Aortic smooth muscle cell (primary cell): ENCODE measurements at places on chromosomes 11 and 22. TPM values are rescaled to one million over a fixed set of nuclear protein-coding genes. Genes with fewer than 3 reads are reported as not detected.

The OR52I1 gene
- total RNA-seq, result not detected in 2 replicates

The PKDREJ gene
- under 0.01 and 0.06 TPM in 2 replicates for total RNA-seq

The ISX gene
- not detected in 2 replicates for total RNA-seq

The OR52A1 gene
- not detected in 2 replicates for total RNA-seq

The C22orf15 gene
- 2.1 and 3.5 TPM in 2 replicates for total RNA-seq

The SCUBE2 gene
- 1.5 and 5.5 TPM in 2 replicates for total RNA-seq

The TSSC4 gene
- total RNA-seq, result 42.6 and 55.1 TPM in 2 replicates

The PDE2A gene
- total RNA-seq, result 1.2 and 2.9 TPM in 2 replicates

The TMEM45B gene
- 0.13 TPM in 1 of 2 replicates, not detected in the other for total RNA-seq

The TMEM109 gene
- total RNA-seq, result 31.3 and 34.7 TPM in 2 replicates

The RAC2 gene
- 3.0 and 4.4 TPM in 2 replicates for total RNA-seq

The ARHGAP1 gene
- total RNA-seq, result 40.6 and 49.9 TPM in 2 replicates

The OR51G2 gene
- not detected in 2 replicates for total RNA-seq

The CRYBB2 gene
- not detected in 2 replicates for total RNA-seq

The APOL3 gene
- 34.0 and 35.8 TPM in 2 replicates for total RNA-seq

The MS4A4E gene
- total RNA-seq, result not detected in 2 replicates

The MUC5AC gene
- total RNA-seq, result under 0.01 TPM in 1 of 2 replicates, not detected in the other

The WNT7B gene
- not detected in 2 replicates for total RNA-seq

The MAP6 gene
- total RNA-seq, result 5.0 and 5.7 TPM in 2 replicates

The CNIH2 gene
- 0.37 and 0.40 TPM in 2 replicates for total RNA-seq

The CNTF gene
- 0.92 and 1.9 TPM in 2 replicates for total RNA-seq

The IMMP1L gene
- 7.0 and 9.0 TPM in 2 replicates for total RNA-seq

The SERPIND1 gene
- under 0.01 TPM in 1 of 2 replicates, not detected in the other for total RNA-seq

The VSIG10L2 gene
- total RNA-seq, result not detected in 2 replicates

The GGTLC2 gene
- not detected in 2 replicates for total RNA-seq

The POGLUT3 gene
- total RNA-seq, result 27.5 and 43.3 TPM in 2 replicates

The FKBP2 gene
- total RNA-seq, result 92.3 and 132 TPM in 2 replicates

The TH gene
- not detected in 2 replicates for total RNA-seq

The MS4A1 gene
- total RNA-seq, result not detected in 2 replicates

The OR4D5 gene
- total RNA-seq, result not detected in 2 replicates

The ELMOD1 gene
- 0.13 and 0.19 TPM in 2 replicates for total RNA-seq

The GAL gene
- 0.19 TPM in 1 of 2 replicates, not detected in the other for total RNA-seq

The H19 gene
- total RNA-seq, result 0.37 TPM in 1 of 2 replicates, not detected in the other

The MN1 gene
- 6.1 and 15.1 TPM in 2 replicates for total RNA-seq

The NCAM1 gene
- total RNA-seq, result 0.13 and 0.50 TPM in 2 replicates

The USP2 gene
- 0.06 and 0.13 TPM in 2 replicates for total RNA-seq

The DBX1 gene
- total RNA-seq, result not detected in 2 replicates

The POTEH gene
- total RNA-seq, result not detected in 2 replicates

The MPPED2 gene
- 0.12 and 0.13 TPM in 2 replicates for total RNA-seq

The ALDH3B1 gene
- 24.4 and 29.2 TPM in 2 replicates for total RNA-seq

The SMIM38 gene
- total RNA-seq, result 0.13 and 0.44 TPM in 2 replicates

The RIMBP3B gene
- total RNA-seq, result 0.19 and 0.26 TPM in 2 replicates

The SLN gene
- total RNA-seq, result not detected in 2 replicates

The GTSE1 gene
- total RNA-seq, result 3.3 and 5.4 TPM in 2 replicates

The CLDN5 gene
- 7.7 and 17.2 TPM in 2 replicates for total RNA-seq

The AGBL2 gene
- 1.2 and 1.6 TPM in 2 replicates for total RNA-seq

The GSC2 gene
- not detected in 2 replicates for total RNA-seq

The SPI1 gene
- not detected in 2 replicates for total RNA-seq
